ENCODE measurements at places on chromosomes 16 and 17.

GRCh38 chr17:33046361-33047255 is 55.0 kb downstream of the SPACA3 start:
- no peak for DNase-seq

GRCh38 chr17:67322042-67322787 is 44.2 kb downstream of the PSMD12 start:
- no peak for DNase-seq

DNA sequence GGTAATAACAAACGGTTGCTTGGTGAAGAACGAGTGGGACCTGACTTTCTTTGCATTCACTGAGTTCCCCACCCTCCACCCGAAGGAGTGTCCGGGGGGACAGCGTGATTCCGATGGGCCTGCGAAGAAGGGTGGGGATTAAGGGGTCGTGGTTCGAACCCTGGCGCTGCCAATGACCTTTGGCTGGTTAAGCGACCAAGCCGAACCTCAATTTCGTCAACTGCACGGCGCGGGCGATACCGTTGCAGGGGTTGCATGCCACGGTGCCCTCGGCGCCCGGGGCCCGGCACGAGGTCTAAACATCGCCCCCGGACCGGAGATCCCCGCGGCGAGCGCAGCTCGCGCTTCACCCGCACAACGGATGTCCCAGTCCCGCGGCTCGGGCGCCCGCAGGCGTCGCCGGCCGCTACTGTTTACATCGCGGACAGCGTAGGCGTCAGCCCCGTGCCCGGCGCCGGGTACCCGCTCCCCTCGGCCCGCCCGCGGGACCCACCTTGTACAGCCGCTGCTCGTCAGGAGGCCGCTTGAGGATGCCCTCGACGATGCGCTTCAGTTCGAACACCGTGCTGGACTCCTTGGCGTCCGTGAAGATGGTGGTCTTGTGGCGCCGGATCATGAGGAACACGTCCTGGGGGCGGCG is 460 bp downstream of the ELOB start:
- no peak for DNase-seq

GRCh38 chr16:58498341-58499091 is 1.4 kb upstream of the NDRG4 start:
- no peak for DNase-seq

- no peak for DNase-seq
Observed at GRCh38 chr16:64489449-64489848, 632.4 kb downstream of the CDH11 start.

DNA sequence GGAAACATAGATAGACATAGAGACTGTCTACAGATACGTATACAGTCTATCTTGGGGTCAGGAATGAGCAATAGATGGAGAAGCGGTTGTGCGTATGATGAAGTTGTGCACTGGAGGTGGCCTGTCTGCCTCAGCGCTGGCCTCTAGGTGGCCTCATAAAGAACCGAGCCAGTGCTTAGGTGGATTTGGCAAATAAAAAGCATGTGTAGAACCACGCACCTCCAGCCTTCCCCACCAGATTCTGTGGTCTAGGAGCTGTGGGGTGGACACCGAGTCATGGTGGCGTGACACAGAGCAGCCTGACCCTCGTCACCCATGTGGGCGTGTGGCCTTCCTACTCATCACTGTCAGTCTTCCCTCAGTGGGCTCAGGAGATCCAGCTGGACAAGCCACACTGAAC is 34.0 kb downstream of the PGS1 start:
- DNase-seq, result no peak

DNA sequence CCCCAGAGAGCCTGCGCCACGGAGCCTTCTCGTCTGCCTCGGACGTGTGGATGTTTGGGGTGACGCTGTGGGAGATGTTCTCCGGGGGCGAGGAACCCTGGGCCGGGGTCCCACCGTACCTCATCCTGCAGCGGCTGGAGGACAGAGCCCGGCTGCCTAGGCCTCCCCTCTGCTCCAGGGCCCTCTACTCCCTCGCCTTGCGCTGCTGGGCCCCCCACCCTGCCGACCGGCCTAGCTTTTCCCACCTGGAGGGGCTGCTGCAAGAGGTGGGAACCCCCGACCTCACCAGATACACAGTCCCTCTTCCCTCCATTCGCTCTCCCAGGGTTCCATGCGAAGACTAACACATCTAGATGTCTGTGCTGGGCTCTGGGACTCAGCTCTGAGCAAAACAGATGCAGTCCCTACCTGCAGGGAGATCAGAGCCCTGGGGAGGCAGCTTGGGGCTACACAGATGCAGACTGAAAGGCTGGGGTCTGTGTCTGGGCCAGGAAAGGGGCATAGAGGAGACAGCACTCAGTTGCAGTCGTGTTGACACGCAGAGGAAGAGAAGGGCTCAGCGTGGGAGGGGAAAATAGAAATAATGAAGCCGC is 3.7 kb downstream of the TNK1 start:
- no peak for DNase-seq

DNA sequence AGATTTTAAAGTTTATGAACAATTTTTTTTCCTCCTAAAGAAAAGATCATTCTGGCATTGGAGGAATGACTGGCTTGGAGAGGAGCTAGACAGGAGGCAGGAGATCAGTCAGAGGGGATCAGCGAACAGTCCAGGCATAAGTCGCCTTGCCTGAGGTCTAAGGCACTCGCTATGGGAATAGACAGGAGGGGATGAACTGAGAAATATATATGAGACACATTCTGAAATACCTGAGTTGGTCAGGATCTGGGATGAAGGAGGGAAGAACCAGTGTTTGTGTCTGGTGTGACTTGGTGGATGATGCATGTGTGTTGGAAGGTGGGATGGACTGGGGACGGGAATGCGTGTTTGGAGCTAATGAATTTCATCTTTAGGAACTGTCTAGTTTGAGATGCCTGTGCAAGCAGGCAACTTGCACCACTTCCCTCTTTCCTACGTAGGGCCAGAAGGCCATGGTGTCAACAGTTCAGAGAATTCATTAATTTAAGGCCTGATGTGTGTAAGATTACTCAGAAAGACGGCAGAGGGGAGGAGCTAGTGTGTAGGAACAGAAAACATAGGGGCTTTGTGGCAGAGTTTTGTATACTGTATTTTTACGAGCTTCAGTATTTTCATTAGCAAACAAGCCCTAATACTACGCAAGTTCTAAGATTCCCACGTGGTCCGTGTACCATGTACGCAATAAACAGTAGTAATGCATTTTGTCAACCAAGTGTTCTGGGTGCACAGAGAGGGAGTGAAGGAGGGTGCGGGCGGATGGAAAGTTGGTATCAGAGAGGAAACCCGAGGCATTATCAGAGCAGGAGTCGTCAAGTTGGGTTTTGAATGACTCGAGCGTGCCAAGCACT is 825 bp downstream of the HEATR6 start:
- DNase-seq, result no peak
